ENCODE measurements at places on chromosomes 1 and 21.

- H3K4me3 ChIP-seq = no peak overlapping the region
- no peak for DNase-seq
- H3K36me3 ChIP-seq = peaks cover 90% of the 10 kb centered on the region
- H3K27me3 ChIP-seq = no peaks in the 10 kb centered on the region
These were observed 21.8 kb downstream of the COL6A2 start for GRCh38 chr21:46119637-46120271.

GRCh38 chr1:186014370-186015037 is 280.3 kb downstream of the HMCN1 start:
- H3K36me3 ChIP-seq = peaks cover 5% of the 10 kb centered on the region
- DNase-seq = no peak
- H3K4me1 ChIP-seq = no peaks in the 10 kb centered on the region
- no peak overlapping the region for H3K27ac ChIP-seq
- H3K4me3 ChIP-seq = no peak overlapping the region

- no peaks in the 10 kb centered on the region for H3K4me1 ChIP-seq
- DNase-seq = no peak
- H3K4me3 ChIP-seq = no peak overlapping the region
- H3K27me3 ChIP-seq = no peaks in the 10 kb centered on the region
- H3K27ac ChIP-seq = no peak overlapping the region
- H3K36me3 ChIP-seq = peaks cover 39% of the 10 kb centered on the region
These were observed 16.7 kb downstream of the STYXL2 start for GRCh38 chr1:167110586-167110985.

DNA sequence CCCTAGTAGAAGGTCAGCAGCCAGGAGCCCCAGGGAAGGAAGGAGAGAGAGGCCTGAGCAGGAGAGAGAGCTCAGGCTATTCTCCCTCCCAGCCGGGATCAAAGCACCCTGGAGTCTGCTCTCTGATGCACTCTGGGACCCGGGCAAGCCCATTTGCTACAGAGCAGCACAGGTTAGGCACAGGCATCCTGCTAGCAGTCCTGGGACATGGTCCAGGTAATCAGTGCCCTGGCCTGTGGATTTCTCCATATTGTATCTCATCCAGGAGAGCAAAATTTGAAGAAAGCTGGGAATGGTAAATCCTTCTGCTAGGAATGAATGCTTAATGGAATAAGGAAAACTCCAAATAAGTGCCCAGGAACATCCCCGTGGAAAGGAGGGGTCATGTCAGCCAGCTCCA is 130.3 kb downstream of the HIVEP3 start:
- DNase-seq = no peak
- no peaks in the 10 kb centered on the region for H3K36me3 ChIP-seq
- H3K4me1 ChIP-seq = no peaks in the 10 kb centered on the region
- H3K27ac ChIP-seq = no peak overlapping the region
- no peak overlapping the region for H3K4me3 ChIP-seq

GRCh38 chr1:149845416-149845815 is 54.0 kb upstream of the BOLA1 start:
- H3K27ac ChIP-seq = no peak overlapping the region
- H3K36me3 ChIP-seq = no peaks in the 10 kb centered on the region
- DNase-seq = no peak
- H3K27me3 ChIP-seq = no peaks in the 10 kb centered on the region

GRCh38 chr21:29157080-29157479 is 26.6 kb downstream of the MAP3K7CL start:
- H3K4me3 ChIP-seq = no peak overlapping the region
- no peak for DNase-seq
- no peaks in the 10 kb centered on the region for H3K36me3 ChIP-seq
- no peaks in the 10 kb centered on the region for H3K4me1 ChIP-seq
- no peaks in the 10 kb centered on the region for H3K27me3 ChIP-seq

GRCh38 chr1:32116531-32116930 is 8.7 kb downstream of the KPNA6 start:
- no peak for DNase-seq
- H3K4me3 ChIP-seq = no peak overlapping the region
- H3K4me1 ChIP-seq = peaks cover 38% of the 10 kb centered on the region
- no peaks in the 10 kb centered on the region for H3K36me3 ChIP-seq
- no peaks in the 10 kb centered on the region for H3K27me3 ChIP-seq

DNA sequence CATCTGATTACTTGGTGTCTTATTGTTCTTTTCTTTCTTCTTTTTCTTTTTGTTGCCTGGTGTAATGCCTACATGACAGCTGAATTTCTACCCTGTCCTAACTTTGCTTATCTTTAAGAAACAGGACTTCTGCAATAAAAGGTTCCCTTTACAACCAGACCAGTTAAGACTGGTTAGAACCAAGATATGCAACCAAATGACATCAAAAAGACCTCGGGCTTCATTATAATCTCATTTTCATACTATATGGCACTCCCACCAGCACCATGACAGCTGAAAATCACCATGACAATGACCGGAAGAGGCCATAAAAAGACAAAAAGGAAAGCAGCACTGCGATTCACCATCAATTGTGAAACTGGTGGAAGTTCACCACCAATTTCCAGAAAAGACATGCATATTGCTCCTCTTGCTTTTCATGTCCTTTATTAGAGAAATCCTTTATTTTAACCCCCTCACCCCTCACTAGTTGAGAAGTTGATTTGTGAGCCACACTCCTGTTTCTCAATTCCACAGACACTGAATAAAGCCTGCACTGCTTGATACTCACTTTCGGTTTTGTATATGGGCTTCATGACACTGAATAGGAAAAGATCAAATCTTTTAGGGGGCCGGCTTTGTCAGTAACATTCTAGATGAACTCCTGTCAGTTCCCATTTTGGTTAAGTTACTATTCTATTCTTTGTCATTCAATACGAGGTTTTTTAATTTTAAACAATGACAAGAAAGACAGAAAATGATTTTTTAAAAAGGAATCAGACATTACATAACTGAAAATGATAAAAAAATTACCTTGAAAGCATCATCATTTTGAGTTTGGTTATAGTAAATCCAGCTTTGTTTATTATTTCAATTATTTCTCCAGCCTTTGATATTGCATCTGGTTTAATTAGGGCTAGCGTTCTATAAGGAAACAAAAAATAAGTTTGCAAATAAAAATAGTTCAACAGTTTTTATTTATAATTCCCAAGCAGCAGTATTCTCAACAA is 58.1 kb downstream of the NME7 start:
- no peak overlapping the region for H3K27ac ChIP-seq
- H3K4me1 ChIP-seq = no peaks in the 10 kb centered on the region
- no peak overlapping the region for H3K4me3 ChIP-seq
- H3K36me3 ChIP-seq = peaks cover 3% of the 10 kb centered on the region
- no peaks in the 10 kb centered on the region for H3K27me3 ChIP-seq

- no peak overlapping the region for H3K4me3 ChIP-seq
- no peaks in the 10 kb centered on the region for H3K27me3 ChIP-seq
- no peak for DNase-seq
These were observed 898.6 kb downstream of the AMY1C start for GRCh38 chr1:104648269-104648691.

- H3K4me3 ChIP-seq = peak overlapping the region; percentile 23
- no peaks in the 10 kb centered on the region for H3K36me3 ChIP-seq
- H3K27ac ChIP-seq = peak overlapping the region; percentile 90
- no peak for DNase-seq
- no peaks in the 10 kb centered on the region for H3K27me3 ChIP-seq
- H3K4me1 ChIP-seq = no peaks in the 10 kb centered on the region
These were observed 28.8 kb downstream of the PIK3C2B start for GRCh38 chr1:204465546-204466415.

GRCh38 chr1:85208488-85208887 is 7.7 kb upstream of the SYDE2 start:
- H3K27ac ChIP-seq = no peak overlapping the region
- H3K4me3 ChIP-seq = no peak overlapping the region
- H3K27me3 ChIP-seq = no peaks in the 10 kb centered on the region
- no peaks in the 10 kb centered on the region for H3K36me3 ChIP-seq
- no peaks in the 10 kb centered on the region for H3K4me1 ChIP-seq

GRCh38 chr1:53508991-53509666 is 49.9 kb downstream of the DMRTB1 start:
- no peaks in the 10 kb centered on the region for H3K27me3 ChIP-seq
- no peak overlapping the region for H3K4me3 ChIP-seq
- H3K36me3 ChIP-seq = no peaks in the 10 kb centered on the region
- DNase-seq = no peak
- no peak overlapping the region for H3K27ac ChIP-seq

- H3K4me3 ChIP-seq = no peak overlapping the region
- H3K36me3 ChIP-seq = no peaks in the 10 kb centered on the region
- peak overlapping the region; percentile 49 for H3K27ac ChIP-seq
- H3K4me1 ChIP-seq = no peaks in the 10 kb centered on the region
- no peaks in the 10 kb centered on the region for H3K27me3 ChIP-seq
These were observed 85.5 kb downstream of the PGBD5 start for GRCh38 chr1:230340526-230341161.

DNA sequence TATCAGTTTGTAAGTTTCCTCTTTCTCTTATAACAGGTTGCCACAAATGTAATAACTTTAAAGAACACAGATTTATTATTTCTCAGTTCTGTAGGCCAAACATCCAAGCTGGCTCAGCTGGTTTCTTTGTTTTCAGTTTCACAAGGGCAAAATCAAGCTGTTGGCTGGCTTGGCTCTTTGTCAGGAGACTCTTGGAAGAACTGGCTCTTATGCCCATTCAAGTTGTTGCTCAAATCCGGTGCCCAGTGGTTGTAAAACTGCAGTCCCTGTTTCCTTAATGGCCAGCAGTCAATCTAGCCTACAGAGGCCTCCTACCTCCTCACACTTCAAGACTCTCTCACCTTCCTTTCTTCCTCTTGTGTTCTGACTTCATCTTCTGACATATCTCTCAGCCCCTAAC is 1171.0 kb downstream of the MRPL39 start:
- DNase-seq = no peak
- no peak overlapping the region for H3K27ac ChIP-seq
- no peaks in the 10 kb centered on the region for H3K4me1 ChIP-seq
- no peak overlapping the region for H3K4me3 ChIP-seq
- no peaks in the 10 kb centered on the region for H3K36me3 ChIP-seq

DNA sequence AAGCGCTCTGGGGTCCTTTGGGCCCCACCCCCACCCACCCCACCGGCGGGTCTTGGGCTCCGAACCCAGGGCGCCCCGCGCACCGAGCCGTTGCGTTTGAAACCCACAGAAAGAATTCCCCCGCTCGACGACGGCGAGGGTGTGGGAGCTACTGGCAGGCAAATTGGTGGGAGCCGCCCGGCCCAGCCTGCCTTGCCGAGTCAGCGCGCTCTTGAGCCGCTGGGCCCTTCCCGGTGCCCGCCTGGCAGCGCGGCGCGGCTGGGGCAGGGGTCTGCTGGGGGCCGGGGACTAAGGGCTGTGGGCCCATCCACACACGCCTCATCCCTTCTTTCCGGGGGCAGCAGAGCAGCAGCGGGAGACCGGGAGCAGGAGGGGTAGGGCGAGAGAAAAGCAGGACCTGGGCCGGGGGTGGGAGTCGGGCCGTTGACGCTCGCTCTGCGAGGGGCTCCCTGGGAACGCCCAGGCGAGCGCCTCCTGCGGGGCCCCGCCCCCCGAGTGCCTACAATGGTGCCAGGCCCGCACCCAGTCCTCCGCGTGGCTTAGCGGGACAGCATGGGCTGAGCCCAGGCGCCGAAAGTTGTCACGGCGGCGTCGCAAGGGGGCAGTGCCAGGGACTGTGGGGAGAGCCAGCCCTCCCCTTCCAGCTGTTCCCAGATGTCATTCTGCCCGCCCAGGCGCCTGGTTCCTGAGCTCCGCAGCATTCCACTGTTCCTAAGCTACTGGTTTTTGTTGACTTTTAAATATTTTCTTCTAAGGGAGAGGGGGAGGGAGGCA is at the start of gene C1orf94:
Gene C1orf94 (plus strand): TSS at position 78 of the 774 bp plus-strand sequence. CDS start 883 bp downstream, outside the sequence.
- H3K27me3 ChIP-seq = peaks cover 8% of the 10 kb centered on the region
- no peaks in the 10 kb centered on the region for H3K36me3 ChIP-seq
- H3K27ac ChIP-seq = no peak within 1 kb of the TSS
- DNase-seq = no peak
- H3K4me1 ChIP-seq = peaks cover 8% of the 10 kb centered on the region

GRCh38 chr1:156809281-156809680 is 7.4 kb downstream of the SH2D2A start:
- no peak overlapping the region for H3K4me3 ChIP-seq
- peaks cover 31% of the 10 kb centered on the region for H3K4me1 ChIP-seq
- H3K27me3 ChIP-seq = no peaks in the 10 kb centered on the region
- H3K27ac ChIP-seq = no peak overlapping the region

GRCh38 chr1:44273560-44274350 is 60.5 kb downstream of the DMAP1 start:
- no peak for DNase-seq
- no peak overlapping the region for H3K4me3 ChIP-seq
- no peaks in the 10 kb centered on the region for H3K27me3 ChIP-seq
- H3K27ac ChIP-seq = no peak overlapping the region
- H3K36me3 ChIP-seq = no peaks in the 10 kb centered on the region
